Posterior vena cava (tissue), 2 donors: ENCODE measurements at places on chromosomes 6 and 20. TPM values are rescaled to one million over a fixed set of nuclear protein-coding genes. Genes with fewer than 3 reads are reported as not detected.
A peak's percentile ranks its signal among the peaks of the same experiment; 100 is the strongest.

DNA sequence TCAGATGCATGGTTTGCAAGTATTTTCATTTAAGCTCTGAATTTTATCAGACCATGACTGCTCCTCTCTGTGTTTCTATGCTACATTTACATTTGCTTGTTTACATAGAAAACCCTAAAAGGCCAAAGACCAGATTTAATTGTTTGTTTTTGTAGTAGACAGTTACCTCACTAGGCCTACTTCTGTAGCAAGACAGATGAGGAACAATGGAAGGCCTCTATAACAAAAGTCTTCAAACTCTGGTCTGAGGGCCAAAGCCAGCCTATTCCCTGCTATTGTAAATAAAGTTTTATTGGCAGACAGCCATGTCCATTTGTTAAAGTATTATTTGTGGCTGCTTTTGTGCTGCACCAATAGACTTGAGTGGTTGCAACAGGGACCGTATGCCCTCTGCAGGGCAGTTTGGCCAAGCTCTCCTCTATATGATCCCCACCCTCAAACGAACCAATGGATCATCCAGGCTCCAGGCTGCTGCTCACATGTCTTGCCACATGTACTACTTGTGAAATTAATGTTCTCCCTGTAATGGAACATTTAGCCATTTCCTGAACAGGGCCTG, 182.0 kb downstream of the DOK5 start:
- DNase-seq, result no peak

DNA sequence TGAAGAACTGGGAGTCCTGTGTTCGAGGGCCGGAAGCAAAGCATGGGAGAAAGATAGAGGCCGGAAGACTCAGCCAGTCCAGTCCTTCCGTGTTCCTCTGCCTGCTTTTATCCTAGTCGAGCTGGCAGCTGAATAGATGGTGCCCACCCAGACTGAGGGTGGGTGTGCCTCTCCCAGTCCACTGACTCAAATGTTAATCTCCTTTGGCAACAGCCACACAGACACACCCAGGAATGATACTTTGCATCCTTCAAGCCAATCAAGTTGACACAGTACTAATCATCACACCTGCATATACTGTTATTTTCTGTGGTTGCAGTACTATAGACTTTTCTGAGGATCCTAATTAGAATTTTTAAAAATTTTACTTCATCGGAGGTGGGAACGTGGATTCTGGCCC, 21.3 kb downstream of the PCMTD2 start:
- no peak for DNase-seq

GRCh38 chr6:97049253-97050011, 124.9 kb downstream of the KLHL32 start:
- DNase-seq, result no peak

DNA sequence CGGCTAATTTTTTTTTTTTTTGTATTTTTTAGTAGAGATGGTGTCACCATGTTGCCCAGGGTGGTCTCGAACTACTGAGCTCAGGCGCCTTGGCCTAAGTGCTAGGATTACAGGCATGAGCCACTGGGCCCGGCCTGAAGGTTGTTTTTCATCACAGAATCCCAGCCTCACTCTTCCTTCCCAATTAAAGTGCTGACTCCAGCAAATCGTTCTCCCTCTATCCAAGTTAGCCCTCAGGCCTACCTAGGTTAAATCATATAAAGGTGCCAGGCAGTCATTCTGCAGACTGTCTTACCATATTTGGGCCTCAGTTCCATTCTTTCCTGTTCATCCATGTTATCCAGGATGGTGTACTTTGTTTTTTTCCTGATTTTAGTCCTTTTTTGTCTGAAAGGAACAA, 56.4 kb downstream of the ALDH5A1 start:
- no peak for DNase-seq

DNA sequence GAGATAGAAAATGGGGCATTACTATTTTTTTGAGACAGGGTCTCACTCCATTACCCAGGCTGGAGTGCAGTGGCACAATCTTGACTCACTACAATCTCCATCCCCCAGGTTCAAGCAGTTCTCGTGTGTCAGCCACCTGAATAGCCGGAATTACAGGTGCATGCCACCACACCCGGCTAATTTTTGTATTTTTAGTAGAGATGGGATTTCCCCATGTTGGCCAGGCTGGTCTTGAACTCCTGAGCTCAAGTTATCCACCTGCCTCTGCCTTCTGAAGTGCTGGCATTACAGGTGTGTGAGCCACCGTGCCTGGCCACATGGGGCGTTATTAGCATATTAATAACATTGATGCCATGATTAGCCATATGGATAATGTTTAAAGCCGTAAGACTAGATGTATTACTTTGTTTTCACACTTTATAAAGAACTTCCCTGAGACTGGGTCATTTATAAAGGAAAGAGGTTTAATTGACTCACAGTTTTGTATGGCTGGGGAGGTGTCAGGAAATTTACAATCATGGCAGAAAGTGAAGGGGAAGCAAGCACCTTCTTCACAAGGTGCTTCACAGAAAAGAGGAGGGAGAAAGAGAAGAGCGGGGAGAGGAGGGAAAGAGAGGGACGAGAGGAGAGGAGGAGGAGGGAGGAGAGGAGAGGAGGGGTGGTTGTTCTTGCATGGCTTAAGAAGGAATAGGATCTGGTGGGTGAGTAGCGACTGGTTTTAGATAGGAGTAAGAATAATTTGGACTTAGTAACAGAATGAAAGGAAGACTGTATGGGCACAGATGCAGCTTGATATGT, 51.9 kb downstream of the MYO6 start:
- DNase-seq, result no peak

- no peak for DNase-seq
These were observed 58.2 kb upstream of the POLR1H start for GRCh38 chr6:30002871-30003270.

GRCh38 chr6:169962604-169963469, 211.4 kb downstream of the ERMARD start:
- DNase-seq, result peak; percentile 66

DNA sequence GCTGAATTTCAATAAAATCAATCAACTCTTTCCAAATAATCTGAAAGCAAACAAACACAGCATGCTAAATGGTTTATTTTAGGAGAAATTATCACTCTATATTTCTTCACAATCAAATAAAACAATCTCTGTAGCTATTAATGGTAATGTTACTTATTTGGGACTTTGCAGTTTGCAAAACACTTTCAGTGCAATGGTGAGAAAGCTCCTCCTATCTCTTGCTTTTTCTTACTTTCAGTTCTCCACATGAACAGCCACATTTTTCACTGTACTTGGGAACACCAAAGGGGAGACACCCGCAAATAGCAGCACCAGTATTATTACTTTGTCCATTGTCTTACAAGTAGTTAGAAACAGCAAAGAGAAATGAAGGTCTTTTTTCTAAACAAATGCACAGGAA, 92.4 kb downstream of the DST start:
- no peak for DNase-seq

DNA sequence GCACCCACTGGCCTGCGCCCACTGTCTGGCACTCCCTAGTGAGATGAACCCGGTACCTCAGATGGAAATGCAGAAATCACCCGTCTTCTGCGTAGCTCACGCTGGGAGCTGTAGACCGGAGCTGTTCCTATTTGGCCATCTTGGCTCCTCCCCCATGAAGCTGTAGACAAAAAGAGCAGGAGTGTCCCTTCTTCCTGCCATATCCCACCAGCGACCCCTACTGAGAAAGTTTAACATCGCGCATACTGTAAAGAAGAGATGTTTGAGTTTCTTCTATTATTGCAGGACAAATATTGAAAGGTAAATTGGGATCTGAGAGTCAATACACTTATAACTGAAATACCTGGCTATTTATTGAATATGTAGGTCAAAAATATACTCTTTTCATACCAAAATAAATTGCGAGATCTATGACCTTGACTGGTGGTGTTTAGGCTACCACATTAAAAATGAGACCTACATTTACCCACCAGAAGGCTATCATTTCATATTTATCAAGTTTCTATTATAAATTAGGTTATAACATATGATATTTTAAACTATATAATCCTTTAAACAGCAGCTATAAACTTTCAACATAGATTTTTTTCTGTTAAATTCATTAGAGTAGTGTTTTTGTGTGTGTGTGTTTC, 586.3 kb downstream of the HTR1B start:
- no peak for DNase-seq

- DNase-seq, result peak; percentile 74
These were observed 6.1 kb downstream of the MDFI start for GRCh38 chr6:41644297-41644879.

DNA sequence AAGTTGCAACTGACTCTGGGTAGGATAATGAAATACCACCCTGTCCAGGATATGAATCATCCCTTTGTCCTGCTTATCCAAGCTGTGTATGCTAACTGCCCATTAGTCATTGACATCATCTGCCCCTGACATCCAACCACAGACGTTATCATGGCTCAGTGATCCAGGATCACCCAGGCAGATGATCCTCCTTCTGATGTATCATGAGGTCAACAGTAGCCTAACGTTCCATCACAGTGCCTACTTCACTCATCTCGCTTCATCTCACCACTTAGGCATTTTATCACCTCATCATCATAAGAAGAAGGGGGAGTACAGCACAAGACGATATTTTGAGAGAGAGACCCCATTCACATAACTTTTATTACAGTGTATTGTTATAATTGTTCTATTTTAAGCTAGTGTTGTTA, 13.4 kb upstream of the BTN3A2 start:
- DNase-seq, result no peak

GRCh38 chr6:36577301-36577700, 16.9 kb upstream of the SRSF3 start:
- no peak for DNase-seq

DNA sequence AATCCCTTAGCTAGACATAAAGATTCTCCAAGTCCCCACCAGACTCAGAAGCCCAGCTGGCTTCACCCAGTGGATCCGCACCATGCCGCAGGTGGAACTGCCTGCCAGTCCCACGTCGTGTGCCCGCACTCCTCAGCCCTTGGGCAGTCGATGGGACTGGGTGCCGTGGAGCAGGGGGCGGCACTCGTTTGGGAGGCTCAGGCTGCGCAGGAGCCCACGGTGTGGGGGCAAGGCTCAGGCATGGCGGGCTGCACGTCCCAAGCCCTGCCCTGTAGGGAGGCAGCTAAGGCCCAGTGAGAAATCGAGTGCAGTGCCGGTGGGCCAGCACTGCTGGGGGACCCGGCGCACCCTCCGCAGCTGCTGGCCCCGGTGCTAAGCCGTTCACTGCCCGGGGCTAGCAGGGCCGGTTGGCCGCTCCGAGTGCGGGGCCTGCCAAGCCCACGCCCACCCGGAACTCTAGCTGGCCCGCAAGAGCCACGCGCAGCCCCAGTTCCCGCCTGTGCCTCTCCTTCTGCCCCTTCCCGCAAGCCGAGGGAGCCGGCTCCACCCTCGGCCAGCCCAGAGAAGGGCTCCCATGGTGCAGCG, 95.9 kb upstream of the DTNBP1 start:
- no peak for DNase-seq

EBF4 gene
- 17.4 TPM for total RNA-seq

NKAIN2 gene
- total RNA-seq, result 0.23 TPM
